ENCODE measurements at places on chromosomes 2 and 18.

DNA sequence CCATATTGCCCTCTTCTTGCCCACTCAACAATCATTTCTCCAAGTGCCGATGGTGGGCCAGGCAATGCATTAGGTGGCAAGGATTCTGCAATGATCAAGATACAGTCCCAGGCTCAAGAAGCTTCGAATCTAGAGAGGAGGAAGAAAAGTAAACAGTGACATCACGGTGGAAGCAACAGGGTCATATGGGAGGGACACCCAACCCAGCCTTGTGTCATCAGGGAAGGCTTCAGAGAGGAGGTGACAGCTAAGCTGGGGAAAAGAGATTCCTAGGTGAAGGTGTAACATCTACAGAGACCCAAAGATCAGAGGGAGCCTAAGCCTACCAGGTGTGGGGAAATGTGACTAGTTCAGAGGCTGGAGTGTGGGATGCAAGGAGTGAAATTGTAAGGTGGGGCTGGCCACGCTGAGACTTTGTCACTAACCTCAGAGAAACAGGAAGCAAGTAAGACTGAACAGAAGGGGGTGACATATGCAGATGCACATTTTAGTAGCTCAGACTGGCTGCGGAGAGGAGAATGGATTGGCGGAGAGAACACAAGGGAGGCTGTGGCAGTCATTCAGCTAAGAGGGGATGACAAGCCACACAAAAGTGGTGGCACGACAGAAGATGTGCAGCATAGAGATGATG lies 104.9 kb downstream of the ANKRD44 start:
- no peak for DNase-seq

- no peak for DNase-seq
Observed at GRCh38 chr18:23107718-23108117, 27.6 kb upstream of the CABLES1 start.

- no peak for DNase-seq
Observed at GRCh38 chr2:112153501-112153900, 15.3 kb downstream of the FBLN7 start.

- DNase-seq: no peak
Observed at GRCh38 chr2:127015106-127015910, 91.6 kb downstream of the BIN1 start.

All from DMS53 (cell line).